ENCODE measurements at places on chromosomes 5 and 9. TPM values are rescaled to one million over a fixed set of nuclear protein-coding genes. Genes with fewer than 3 reads are reported as not detected.
A peak's percentile ranks its signal among the peaks of the same experiment; 100 is the strongest.

The QRFP gene
- total RNA-seq = not detected

The LEAP2 gene
- not detected for total RNA-seq

The IFNA2 gene
- total RNA-seq = not detected

The PCDHB3 gene
- total RNA-seq = 1.1 TPM

The SLC4A9 gene
- total RNA-seq = not detected

The FAM151B gene
- total RNA-seq = 3.4 TPM

The CCDC192 gene
- total RNA-seq = not detected

The DMGDH gene
- total RNA-seq = 0.38 TPM

GRCh38 chr9:129174102-129174723, 3.8 kb downstream of the IER5L start:
- peak; percentile 96 for DNase-seq

- no peak for DNase-seq
Observed at GRCh38 chr5:176738637-176739250, 71.6 kb upstream of the UNC5A start.

DNA sequence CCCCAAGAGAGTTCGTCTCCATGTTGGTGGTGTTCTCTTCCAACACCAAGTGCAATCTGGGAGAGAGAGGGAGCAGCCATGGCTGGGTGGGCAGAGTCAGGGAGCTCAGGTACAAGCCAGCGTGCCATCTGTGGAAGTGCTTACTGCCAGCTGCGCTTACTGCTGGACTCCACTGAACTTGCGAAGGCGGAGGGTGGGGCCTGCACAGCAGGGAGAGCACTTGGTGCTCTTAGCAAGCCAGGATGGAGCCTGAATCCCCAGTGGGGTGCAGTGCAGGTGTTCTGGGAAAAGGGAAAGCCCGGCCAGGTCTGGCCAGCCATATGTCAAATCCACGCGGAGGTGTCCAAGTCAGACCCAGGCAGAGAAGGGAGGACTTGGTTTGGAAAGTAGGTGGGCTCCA, 142.0 kb downstream of the FANCC start:
- DNase-seq = no peak

DNA sequence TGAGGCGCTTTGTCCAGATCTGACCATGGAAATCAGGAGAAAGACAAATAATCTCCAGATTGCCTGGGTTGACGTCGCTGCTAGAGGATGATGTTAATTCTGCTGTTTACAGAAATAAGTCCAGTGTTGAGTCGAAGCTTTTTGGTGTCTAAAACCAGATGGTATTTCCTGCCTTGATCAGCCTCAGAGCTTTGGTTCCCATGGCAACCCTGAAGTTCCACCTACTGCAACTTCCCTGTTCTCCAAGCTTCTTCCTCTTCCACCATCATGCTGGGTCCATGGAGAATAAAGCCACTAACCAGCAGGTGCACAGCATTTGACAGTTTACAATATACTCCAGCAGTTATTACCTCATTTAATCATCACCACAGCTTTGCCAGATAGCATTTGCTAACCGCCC, 18.0 kb upstream of the GABBR2 start:
- peak; percentile 75 for DNase-seq

GRCh38 chr5:173752653-173753052, 135.5 kb upstream of the CPEB4 start:
- DNase-seq = no peak

DNA sequence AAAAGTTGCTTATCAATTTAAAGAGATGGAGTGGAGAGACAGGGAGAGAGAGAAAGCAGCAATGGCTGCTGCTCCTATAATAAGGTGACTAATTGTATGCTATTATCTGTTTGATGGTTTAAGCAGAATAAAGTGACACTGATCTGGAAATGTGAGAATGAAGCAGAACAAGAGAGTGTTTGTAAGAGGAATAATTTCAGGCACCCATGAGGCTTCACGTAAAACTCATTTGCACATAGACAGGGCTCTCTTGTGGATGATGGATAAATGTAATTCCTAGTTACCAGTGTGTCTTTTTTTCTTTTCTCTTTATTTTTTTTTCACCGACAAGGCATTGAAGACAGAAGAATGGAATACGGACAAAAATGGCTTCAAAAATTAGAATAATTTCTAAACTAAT, 228.8 kb upstream of the TYRP1 start:
- no peak for DNase-seq

Data from GM23248 (cell line).